ENCODE measurements at places on chromosomes 6 and 20.

- DNase-seq: no peak
Observed at GRCh38 chr6:166662690-166663089, 35.6 kb upstream of the RPS6KA2 start.

- DNase-seq: no peak
Observed at GRCh38 chr6:160348223-160349019, at the start of gene SLC22A3. Gene SLC22A3 (plus strand): TSS chr6:160348378. CDS start chr6:160348420, 42 bp downstream.

- DNase-seq: peak; percentile 62
Observed at GRCh38 chr6:2749969-2750600, 637 bp downstream of the MYLK4 start.

- no peak for DNase-seq
Observed at GRCh38 chr6:155916846-155917624, 461.4 kb upstream of the NOX3 start.
